ENCODE measurements at places on chromosomes 7 and 10. TPM values are rescaled to one million over a fixed set of nuclear protein-coding genes. Genes with fewer than 3 reads are reported as not detected.

GRCh38 chr7:129298268-129298893, 73.6 kb downstream of the AHCYL2 start:
- peak; percentile 75 for DNase-seq

- peak; percentile 69 for DNase-seq
Measured at GRCh38 chr7:24866004-24866615, 108.8 kb upstream of the GSDME start.

DNA sequence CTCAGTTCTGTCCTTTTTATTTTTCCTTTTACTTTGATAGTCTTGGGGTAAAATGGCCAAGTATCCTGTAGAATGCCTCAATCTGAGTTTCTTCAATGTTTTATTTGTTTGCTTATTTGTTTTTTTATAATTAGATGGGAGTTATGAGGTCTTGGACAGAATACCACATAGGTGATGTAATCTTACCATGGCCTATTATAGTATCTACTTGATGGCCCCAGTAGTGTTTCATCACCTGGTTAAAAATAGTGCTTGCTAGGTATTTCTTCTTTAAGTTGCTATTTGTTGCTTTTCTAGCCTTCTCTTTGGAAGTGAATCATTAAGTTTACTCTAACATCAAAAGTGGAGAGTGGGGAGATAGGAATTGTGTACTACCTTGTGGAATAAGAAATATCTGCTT, 1020.0 kb upstream of the KCND2 start:
- no peak for DNase-seq

GRCh38 chr7:120990468-120991118, 2.1 kb downstream of the CPED1 start:
- no peak for DNase-seq

- no peak for DNase-seq
Measured at GRCh38 chr7:39069896-39070881, 92.5 kb downstream of the POU6F2 start.

GRCh38 chr7:99667179-99667578, 12.6 kb downstream of the CYP3A5 start:
- DNase-seq = no peak

- no peak for DNase-seq
Measured at GRCh38 chr7:22443370-22444180, 56.4 kb downstream of the STEAP1B start.

- peak; percentile 53 for DNase-seq
Measured at GRCh38 chr7:158809596-158809995, 19.7 kb downstream of the ESYT2 start.

The EPDR1 gene
- total RNA-seq = 2.7 TPM

The CCDC7 gene
- 9.0 TPM for total RNA-seq

The TBC1D12 gene
- 0.35 TPM for total RNA-seq

The PIK3AP1 gene
- total RNA-seq = 2.7 TPM

All from activated CD4-positive, alpha-beta T cell treated with anti-CD3 and anti-CD28 coated beads for 36 hours (primary cell).